Activated naive CD4-positive, alpha-beta T cell treated with anti-CD3 and anti-CD28 coated beads, Interleukin-2, amount 50 U/mL, for 16 hours (primary cell): ENCODE measurements at places on chromosomes 1 and 21.

DNA sequence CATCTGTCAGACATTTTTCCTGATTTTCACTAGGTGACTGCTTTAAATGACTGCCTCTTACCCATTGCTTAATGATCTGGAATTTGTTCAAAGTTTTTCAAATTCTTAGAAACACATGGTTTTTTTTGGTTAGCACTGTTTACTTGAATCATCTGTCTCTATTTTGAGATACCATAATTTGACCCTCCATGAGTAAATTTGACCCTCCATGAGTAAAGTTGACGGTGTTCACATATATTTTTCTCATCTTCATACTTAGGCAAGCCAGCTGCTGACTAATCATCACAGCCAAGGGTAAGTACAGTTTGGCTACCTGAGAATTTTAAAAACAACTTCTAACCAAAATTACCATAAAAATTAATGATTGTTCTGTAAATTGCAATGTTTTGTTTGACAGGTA is 586.5 kb downstream of the PTBP2 start:
- no peak for DNase-seq

GRCh38 chr1:214708321-214708955 is 105.4 kb downstream of the CENPF start:
- no peak for DNase-seq

GRCh38 chr1:186194107-186194756 is 180.8 kb downstream of the TPR start:
- no peak for DNase-seq

DNA sequence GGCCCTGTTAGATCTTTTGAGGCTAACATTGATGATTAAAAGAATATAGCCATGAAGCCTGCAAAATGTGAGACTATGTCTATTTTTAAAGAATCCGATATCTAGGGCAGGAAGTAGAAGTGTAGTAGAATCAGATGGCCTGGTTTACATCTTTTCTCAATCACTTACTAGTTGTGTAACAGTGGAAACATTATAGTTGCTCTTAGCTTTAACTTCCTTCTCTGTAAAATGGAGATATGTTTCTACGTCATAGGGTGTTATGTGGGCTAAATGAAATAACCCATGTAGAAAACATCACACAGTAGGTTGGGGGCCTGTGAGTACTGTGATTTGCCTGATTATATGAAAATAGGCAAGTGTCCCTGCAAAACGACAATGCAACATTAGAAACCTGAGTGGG is 4.4 kb upstream of the IGFN1 start:
- DNase-seq, result no peak

GRCh38 chr1:168116327-168116799 is 20.4 kb downstream of the GPR161 start:
- DNase-seq, result no peak

DNA sequence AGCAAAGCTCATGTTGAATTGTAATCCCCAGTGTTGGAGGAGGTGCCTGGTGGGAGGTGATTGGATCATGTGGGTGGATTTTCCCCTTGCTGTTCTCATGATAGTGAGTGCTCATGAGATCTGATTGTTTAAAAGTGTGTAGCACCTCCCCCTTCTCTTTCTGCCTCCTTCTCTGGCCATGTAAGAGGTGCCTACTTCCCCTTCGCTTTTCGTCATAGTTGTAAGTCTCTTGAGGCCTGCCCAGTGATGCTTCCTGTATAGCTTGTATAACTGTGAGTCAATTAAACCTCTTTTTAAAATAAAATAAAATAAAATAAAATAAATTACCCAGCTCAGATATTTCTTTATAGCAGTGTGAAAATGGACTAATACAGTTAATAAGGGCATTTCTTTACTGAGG is 1025.7 kb downstream of the PLA2G4A start:
- no peak for DNase-seq

- DNase-seq, result peak; percentile 52
Observed at GRCh38 chr21:32921632-32922230, 104.0 kb upstream of the OLIG2 start.

GRCh38 chr1:173112129-173112528 is 61.4 kb upstream of the TNFSF18 start:
- no peak for DNase-seq
